ENCODE measurements at places on chromosomes 3 and 15.

- no peak for DNase-seq
Measured at GRCh38 chr3:22951910-22952309, 251.2 kb upstream of the UBE2E2 start.

GRCh38 chr15:73870700-73871408, 2.5 kb upstream of the TBC1D21 start:
- DNase-seq = no peak

- no peak for DNase-seq
Measured at GRCh38 chr3:94671078-94671477, 608.2 kb downstream of the NSUN3 start.

DNA sequence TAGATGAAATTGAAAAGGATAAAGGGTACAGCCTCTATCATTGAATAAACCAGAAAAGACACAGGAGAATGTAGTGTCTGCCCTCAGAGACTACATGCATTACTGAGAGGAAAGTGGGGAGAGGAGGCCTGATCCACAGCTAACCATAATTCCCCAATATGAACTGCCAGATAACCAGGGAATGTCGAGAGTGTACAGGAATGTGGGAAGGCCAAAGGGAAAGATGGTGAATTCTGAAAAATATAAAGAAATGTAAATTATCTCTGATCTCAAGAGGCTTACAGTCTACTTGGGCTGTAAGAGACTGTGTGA, 22.3 kb downstream of the MYO1E start:
- no peak for DNase-seq

DNA sequence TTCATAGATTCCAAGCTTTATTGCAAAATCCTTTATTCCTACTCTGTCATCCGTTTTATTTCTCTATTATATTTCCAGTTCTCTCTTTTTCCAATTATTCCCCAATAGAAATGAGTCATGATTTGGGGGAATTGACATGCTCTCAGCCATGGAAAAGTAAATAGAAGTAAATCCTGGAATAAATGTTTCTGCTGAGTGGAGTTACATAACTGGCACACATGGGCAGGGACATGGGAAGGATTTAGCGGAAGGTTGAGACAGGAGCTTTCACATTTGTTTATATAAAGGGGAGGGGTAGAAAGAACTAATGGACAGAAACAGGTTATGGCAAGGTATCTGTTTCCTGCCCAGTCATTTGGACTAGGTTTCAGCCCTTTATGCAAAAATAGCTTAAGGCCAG, 221.6 kb downstream of the PLOD2 start:
- DNase-seq = no peak

DNA sequence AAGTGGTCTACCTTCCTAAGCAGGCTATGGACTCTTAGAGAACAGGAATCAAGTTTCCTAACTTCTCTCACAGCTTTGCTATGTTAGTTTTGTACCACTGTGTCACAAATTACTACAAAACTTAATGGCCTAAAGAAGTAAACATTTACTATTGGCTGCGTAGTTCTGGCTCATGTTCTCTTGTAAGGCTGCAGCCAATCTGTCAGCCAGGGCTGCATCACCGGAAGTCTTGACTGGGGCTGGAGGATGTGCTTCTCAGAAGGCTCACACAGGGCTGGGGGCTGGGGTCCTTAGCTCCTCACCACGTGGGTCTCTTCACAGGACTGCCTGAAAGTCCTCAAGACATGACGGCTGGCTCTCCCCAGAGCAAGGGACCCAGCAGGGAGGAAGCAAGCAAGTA, 15.5 kb downstream of the STIMATE start:
- no peak for DNase-seq

- peak; percentile 25 for DNase-seq
Measured at GRCh38 chr3:114155370-114155821, 23.5 kb downstream of the DRD3 start.

- no peak for DNase-seq
Measured at GRCh38 chr3:19254189-19254588, 105.9 kb downstream of the KCNH8 start.

- DNase-seq = no peak
Measured at GRCh38 chr15:85031944-85032558, 50.4 kb downstream of the PDE8A start.

All from NCI-H1694 treated with DMSO at 0.1 percent for 48 hours (cell line).